ENCODE measurements at places on chromosomes 2 and 18.

DNA sequence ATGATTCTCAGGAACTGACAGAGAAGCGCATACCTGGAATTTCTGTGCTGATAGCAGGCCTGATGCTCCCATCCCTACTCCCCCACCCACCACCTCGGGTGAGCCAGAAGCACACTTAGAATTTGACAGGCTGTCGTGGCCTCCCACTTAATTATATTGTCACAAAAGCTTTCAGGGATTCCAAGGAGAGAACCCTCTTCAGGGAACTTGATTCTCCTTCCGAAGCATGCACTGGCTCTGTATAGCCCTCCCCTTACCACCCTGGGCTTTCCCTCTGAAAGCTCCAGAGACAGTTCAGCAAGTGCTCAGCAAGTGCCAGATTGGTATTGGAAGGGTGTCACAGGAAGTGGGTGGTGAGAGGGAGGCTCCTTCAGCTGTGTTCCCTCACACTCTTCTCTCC is 252.5 kb upstream of the SIX2 start:
- no peak for DNase-seq

DNA sequence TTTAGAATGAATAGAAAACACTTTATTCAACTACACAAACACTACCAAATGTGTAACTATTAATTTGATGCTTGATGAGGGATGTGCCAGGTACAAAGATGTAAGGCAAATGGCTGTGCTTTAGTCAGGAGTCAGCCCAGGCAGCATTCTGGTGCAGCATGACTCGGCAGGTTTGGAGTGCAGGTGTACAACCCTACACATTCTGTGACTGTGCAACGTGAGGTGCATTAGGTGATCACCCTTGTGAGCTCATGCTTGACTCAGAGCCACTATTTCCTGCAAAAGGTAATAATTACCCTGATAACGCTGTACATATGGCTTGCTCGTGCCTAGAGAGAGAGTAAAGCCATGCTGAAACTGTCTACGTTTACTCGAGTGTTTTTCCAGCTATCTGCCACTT is 288.7 kb upstream of the DSEL start:
- DNase-seq = no peak

- no peak for DNase-seq
Observed at GRCh38 chr2:207037896-207038295, 98.6 kb downstream of the CPO start.

DNA sequence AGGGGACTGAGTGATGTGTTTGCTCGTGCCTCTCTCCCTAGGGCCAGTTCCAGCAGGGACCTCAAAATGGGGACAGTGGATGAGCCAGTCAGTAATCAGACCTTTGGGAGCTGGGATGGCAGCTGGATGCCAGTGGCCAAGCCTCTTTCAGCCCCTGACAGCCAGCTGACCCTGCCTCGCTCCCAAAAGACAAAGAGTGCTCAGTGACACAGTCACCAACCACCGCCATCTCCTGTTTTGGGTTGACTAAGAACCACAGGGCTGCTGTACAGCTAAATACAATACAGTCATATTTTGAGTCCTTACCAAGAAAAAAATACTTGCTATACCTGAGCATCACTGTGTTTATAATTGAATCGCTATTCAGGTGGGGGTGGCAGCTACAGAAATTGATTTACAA is 75.7 kb downstream of the POU3F3 start:
- DNase-seq = no peak

GRCh38 chr2:224971214-224971613 is 71.1 kb downstream of the DOCK10 start:
- DNase-seq = no peak

- no peak for DNase-seq
Observed at GRCh38 chr18:46053368-46054095, 18.5 kb downstream of the PSTPIP2 start.

- DNase-seq = no peak
Observed at GRCh38 chr2:150981826-150982225, 279.8 kb downstream of the RBM43 start.

DNA sequence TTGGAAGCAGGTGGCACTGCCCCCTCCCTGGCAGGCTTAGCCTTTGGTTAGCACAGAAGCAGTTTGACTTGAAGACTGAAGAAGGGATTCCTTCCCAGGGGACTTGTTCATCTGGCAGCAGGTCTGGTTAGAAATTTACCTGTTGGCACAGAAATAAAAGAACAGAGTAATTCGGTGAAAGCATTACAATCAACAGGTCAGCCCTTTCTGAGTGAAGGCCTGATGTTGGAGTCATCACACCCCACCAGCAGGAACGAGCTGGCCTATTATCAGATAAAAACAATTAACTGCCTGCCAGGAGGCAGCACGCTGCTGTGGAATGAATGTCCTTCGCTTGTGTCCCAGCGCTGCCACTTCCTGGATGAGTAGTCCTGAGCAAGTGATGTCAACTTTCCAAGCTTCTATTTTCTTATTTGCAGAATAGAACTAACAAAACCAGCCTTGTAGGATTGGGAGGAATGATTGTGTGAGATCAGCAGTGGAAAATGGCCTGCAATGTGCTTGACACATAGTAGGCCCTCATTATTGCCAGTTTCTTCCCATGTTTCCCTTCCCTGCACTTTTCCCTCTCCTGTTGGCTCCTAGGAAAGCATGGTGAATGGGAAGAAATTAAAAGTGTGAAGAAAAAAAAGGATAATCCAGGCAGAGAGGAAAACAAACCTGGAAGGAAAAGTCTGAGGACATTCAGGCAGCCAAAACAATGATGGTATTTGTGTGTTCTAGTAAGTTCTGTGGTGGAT is 29.0 kb downstream of the LGALSL start:
- no peak for DNase-seq

DNA sequence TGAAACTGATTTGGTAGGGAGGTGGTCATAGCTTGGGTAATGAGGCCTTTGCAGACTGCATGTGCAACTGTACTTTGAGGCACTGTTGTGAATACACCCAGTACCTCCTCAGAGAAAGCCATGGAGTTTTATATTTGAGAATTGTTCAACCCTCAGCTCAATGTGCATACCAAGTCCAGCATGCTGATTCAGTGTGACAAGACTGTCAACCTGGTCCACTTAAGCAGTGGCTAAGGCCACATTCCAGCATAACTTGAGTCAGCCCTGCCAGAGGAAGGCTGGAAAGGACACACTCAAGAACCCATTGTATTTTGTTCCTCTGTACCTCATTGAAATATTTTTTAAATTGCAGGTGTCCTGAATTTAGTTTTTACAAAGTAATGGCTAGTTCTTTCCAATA is 121.8 kb upstream of the HNMT start:
- DNase-seq = no peak

- no peak for DNase-seq
Observed at GRCh38 chr18:76981396-76981968, 151.1 kb downstream of the MBP start.

DNA sequence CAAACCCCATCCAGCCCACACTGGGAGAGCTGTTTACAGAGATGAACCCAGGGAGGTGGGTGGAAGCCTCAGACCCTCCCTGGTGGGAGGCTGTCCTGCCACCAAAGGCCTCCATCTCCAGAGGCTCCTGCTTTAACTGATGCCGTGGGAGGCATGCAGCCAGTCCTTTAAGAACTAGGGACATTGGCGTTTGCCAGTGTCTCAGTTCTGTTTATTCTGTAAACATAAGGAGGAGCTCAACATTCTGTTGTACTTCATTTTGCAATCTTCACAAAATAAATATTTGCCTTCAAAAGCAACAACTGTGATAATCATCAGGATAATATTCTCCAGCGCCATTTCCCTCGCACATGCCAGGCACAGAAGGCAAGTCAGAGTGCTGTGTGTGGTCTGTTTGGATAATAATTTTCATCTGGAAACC is 6.8 kb downstream of the EDAR start:
- no peak for DNase-seq

DNA sequence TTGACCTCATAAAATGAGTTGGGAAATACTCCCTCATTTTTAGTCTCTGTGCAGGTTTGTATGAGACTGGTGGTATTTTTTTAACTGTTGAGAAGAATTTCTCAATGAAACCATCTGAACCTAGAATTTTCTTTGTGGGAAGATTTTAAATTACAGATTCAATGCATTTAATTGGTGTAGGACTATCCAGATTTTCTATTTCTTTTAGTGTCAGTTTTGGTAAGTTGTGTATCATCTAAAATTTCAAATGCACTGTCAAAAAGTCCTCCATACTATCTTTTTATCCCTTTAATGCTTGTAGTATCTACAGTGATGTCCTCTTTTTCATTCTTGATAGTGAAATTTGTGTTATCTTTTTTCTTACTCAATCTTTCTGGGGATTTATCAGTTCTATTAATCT is 1.8 kb upstream of the BOK start:
- DNase-seq = no peak

GRCh38 chr2:102048465-102048864 is 56.7 kb downstream of the IL1R2 start:
- no peak for DNase-seq

- DNase-seq = no peak
Observed at GRCh38 chr2:231347081-231347480, 48.4 kb upstream of the B3GNT7 start.

- DNase-seq = no peak
Observed at GRCh38 chr2:231862071-231862470, 64.1 kb downstream of the NPPC start.

- DNase-seq = no peak
Observed at GRCh38 chr18:2657788-2658458, 2.4 kb downstream of the SMCHD1 start.

DNA sequence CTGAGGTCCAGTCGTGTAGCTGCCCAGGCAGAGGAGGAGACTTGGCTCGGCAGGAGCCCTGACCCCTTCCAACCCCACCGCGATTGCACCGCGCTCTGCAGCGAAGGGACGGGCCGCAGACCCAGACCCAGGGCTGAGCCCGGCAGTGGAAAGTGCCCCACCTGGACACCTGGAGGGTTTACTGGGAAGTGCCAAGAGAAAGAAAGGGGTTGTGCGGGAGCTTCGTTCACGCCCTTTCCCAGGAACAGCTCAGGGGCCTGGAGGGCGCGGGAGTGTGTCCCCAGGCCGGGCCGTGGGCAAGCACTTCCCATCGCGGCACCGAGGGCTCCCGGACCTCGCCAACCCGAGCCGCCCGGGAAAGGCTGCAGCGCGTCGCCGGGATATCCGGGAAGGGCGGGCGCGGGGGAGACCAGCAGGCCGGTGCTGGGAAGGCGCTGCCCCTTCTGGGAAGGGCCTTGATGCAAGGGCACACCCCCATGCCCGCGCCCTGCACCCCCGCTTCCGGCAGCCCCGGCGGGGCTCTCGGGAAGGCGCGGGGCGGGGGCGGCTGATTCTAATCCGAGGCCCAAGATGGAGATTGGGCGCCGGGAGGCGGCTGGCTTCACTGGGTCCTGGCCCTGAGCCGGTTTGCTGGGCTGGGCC is 36.1 kb upstream of the MRPL33 start:
- no peak for DNase-seq

- DNase-seq = no peak
Observed at GRCh38 chr18:69885841-69886531, 61.7 kb downstream of the CD226 start.

DNA sequence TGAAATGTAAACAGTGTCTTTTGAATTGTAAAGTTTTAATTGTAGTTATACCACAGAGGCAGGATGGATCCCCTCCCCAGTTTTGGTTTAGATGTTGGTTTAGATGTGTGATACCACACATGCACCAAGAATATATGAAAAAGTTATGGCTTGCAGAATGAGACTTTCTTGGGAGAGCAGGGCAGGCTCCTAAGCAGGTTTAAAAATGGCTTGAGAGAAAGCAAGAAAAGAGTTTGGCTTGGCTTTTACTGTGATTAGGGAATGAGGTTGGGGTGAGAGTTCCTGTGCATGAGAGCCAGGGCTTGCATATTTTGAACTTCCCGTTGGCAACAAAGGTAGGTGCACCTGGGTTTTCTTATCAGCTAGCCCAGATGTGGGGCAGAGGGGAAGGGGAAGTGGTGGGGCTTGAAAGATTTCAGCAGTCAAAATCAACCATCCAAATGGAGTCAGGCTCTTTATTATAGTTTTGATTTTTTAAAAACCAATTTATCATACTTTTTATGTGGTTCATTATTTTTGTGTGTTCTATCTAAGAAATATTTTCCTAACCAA is 246.9 kb downstream of the MTX2 start:
- DNase-seq = no peak

GRCh38 chr18:62763101-62763521 is 47.8 kb downstream of the PHLPP1 start:
- DNase-seq = no peak

DNA sequence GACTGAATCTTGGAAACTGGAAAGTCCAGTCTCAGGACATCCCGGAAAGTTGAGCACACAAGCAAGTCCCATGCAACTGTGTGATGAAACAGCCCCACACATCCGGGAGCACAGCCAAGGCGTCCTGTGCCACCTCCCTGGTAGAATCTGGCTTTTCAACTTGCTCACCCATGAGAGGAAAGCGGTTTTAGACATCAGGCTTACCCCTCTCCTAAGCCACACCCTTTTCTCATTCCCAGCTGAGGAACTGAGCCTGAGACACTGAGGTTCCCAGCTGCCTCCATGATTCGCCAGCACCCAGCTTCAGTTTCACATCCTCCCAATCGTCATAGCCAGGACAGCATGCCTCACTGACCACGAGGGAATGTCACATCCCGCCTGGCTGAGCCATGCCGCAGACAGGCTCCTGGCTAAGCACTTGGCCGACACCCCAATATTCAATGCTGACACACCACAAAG is 60.3 kb downstream of the STEAP3 start:
- DNase-seq = no peak

DNA sequence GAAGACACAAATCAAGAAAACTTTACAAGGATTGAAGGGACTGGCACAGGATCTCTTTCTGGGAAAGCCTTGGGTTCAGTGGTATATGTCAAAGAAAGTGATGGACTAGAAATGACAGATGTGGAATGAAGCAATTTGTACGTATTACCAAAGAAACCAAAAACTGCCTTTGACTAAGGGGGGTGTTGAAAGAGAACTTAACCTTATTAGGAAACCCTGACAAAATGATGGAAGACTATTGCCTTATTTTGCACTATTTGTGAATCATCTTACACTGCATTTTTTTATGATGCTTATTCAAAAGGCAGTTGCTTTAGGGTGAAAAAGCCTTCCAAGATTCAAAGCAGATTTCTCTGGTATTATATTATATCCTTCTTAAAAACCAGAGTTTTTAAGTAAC is 4.0 kb downstream of the TSGA10 start:
- DNase-seq = no peak

- no peak for DNase-seq
Observed at GRCh38 chr2:101699755-101700461, 2.4 kb downstream of the MAP4K4 start.

DNA sequence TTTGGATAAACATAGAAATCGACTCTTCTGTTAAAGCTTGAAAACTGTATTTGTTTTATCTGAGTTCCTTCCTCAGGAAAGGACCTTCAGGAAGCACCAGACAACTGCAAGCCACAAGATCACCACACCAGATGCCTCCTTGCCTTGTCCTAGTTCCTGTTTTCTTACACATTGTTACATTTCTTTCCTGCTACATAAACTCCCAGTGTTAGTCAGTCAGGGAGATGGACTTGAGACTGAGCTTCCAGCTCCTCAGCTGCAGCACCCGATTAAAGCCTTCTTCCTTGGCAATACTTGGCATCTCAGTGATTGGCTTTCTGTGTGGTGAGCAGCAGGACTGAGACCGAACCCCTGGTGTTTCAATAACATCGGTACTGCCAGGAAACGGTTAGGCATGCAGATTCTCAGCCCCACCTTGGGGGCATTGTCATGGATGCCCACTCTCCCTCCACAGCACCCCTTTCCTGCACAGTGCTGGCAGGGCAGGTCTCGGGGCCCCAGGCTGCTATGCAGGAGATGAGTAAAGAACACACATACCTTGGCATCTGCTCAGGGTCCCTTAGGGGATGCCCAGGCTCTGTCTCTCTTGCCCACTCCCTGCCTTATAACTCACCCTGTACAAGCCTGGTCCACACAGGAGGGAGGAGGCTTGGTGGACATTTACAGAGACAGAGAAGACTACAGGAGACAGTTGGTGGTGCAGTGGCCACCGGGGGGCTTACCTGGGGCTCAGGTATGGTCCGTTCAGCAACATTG is 32.6 kb downstream of the ANKMY1 start:
- DNase-seq = no peak
